ENCODE measurements at places on chromosomes 6 and 20.

GRCh38 chr6:46199387-46199786 lies 28.6 kb upstream of the ENPP5 start:
- DNase-seq, result no peak

- DNase-seq, result peak; percentile 83
Measured at GRCh38 chr6:142902636-142903053, 42.3 kb downstream of the HIVEP2 start.

DNA sequence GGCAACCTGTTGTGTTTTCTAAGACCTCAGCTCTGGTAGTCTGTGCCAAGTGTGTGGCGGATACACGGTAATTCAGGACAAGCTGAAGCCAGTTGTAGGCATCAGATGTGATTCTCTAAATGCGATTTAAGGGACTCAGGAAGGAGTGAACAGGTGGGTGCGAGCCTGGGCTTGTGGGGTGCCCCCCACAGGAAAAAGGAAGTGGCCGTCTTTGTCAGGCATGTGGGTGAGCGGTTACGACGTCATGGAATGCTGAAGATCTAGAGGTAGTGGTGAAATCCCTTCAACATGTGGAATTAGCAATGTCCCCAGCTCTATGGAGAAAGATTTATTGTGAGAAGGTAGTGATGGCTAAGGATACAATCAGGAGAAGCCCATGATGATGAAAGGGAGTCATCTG lies 95.1 kb upstream of the EXOC2 start:
- DNase-seq, result no peak

DNA sequence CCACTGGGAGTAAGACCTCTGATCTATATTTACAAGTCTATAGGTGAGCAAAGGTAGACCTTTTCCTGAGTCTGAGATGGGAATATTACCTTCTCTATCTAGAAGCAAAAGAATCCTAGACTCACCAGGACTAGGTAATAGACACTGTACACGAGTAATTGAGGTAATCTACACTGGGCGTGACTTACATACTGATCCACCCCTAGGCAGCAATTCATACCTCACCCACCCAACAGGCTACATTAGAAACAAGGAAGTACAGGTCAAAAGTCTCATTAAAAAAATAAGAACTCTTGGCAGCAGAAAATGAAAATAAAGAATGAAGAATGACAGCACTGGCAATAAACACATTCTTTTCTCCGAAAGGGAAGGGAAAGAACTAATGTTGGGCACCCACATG lies 7.6 kb downstream of the CSNK2A1 start:
- no peak for DNase-seq

GRCh38 chr6:6631534-6632276 lies 43.2 kb downstream of the LY86 start:
- DNase-seq, result no peak

DNA sequence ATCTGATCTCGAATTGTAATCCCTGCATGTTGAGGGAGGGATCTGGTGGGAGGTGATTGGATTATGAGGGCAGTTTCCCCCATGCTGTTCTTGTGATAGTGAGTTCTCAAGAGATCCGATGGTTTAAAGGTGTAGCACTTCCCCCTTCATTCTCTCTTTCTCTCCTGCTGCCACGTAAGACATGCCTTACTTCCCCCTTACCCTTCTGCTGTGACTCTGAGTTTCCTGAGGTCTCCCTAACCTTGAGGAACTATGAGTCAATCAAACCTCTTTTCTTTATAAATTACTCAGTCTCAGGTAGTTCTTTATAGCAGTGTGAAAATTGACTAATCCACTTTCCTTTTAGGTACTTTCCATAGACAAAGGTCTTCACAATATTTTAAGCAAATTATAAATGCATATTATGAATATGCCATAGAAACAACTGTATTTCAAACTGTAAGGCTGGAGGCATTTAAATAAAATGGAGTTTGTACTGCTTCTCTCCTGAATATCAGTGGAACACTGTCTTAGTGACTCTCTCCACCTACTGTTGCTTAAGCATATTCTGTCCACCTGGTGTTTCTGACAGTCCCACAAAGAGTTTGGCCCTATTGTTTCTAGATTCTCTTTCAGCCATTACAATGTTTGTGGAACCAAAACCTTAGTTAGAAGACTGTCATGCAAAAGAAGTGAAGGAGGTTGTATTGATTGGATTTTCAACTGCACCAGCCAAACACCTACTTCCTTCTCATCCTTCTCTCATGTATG lies 24.3 kb upstream of the IL17A start:
- DNase-seq, result peak; percentile 50

DNA sequence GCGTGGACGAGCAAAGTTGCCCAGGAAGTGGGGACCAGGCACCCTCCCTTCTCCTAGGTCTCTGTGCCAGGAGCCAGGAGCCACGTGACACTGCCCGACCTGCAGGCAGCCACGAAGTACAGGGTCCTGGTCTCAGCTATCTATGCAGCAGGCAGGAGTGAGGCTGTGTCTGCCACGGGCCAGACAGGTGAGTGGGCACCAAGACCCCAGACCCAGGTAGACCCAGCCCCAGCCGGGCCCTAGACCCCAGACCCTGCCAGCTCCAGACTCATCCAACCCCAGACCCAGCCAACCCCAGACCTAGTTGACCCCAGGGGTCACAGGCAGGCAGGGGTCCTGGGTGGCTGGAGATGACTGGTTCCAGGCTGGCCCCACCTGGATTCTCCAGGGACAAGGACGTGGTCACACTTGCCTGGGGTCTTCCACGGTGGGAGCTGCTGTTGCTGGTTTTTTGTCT lies 21.1 kb downstream of the COL20A1 start:
- DNase-seq, result no peak

DNA sequence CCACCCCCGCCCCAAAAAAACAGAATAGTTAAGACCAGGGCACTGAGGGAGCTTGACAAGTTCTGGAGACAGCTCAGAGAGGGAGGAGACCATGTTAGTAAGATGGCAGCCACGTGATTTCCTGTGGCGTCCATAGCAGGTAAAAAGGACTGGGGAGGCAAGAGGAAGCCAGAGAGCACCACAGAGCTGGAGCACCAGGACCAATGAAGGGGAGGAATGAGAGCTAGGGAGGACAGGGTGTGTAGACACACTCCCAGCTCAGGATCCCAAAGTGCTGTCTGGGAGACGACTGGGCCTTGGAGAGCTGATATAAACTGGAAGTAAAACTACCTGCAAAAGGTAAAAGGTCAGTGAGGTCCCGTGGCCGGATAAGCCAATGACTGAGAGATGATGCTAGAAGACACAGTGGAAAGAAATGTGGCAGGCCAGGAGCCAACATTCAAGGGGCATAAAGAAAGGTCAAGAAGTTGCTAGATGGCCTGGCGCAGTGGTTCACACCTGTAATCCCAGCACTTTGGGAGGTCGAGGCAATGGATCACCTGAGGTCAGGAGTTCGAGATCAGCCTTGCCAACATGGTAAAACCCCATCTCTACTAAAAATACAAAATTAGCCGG lies 39.0 kb downstream of the SLC23A2 start:
- peak; percentile 54 for DNase-seq

DNA sequence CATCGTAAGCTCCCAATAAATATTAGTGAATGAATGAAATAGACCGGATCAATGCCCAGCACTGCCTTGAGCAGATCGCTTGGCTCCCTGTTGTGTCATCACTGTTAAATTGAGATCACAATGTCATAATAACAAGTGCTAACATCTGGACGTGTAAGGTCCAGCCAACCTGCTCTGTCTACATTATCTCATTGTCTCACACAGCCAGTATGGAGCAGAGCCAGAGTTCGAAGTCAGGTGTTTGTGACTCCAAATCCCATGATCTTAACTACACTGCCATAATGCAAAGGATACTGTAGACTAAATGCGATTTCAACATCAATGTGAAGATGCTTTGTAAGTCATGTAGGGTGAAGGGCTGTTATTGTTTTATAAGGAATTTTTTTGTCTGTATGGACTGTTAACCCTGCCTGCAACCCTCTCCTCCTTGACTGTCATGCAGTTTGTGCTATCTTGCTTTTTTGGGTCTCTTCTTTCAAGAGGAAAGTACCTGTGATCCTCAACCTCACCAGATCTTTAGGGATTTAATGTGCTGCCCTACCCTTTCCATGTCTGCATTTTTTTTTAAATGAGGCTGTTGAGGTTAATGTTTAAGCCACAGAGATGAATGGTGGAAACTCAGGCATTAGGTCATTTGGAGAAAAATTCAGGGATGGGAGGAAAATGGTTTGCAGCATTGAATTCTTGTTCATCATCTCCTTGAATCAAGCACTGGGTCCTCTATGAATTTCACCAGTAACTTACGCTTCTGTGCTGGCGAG lies 49.0 kb upstream of the OCSTAMP start:
- DNase-seq, result no peak

DNA sequence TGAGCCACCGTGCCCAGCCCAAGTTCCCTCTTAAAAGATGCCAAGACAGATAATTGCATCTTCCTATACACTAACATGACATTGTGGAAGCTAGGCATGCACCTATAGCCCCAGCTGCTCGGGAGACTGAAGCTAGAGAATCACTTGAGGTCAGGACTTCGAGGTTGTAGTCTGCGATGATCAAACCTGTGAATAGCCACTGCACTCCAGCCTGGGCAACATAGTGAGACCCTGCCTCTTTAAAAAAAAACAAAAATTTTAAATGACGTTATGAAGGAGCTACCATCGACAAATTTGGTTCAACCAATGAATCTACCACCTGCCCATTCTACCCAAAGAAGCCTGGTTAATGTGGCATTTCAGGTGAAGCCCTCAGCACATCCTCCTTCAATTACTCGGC lies 80.7 kb downstream of the TBC1D7 start:
- DNase-seq, result no peak

DNA sequence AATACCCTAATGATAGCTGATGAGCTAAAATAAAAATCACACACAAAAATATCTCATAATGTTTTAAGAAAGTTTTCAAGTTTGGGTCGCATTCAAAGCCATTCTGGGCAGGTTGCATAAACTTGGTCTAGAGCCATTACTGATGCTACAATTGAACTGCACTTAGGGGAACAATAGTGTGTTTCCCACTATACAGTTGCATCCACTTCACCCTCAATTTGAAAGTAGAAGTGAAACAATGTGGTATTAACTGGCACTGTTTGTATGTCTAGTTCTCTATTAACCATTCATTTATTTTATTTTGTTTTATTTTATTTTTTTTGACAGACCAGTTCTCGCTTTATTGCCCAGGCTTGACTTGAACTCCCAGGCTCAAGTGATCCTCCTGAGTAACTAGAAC lies 23.0 kb upstream of the STK38 start:
- DNase-seq, result no peak
